ENCODE measurements at places on chromosomes 1 and 21. TPM values are rescaled to one million over a fixed set of nuclear protein-coding genes. Genes with fewer than 3 reads are reported as not detected.

The CIART gene
- total RNA-seq, result 2.2 TPM

The VANGL1 gene
- 18.4 TPM for total RNA-seq

The ZMYND12 gene
- 0.63 TPM for total RNA-seq

The SH3GLB1 gene
- total RNA-seq, result 94.6 TPM

The EFCAB7 gene
- total RNA-seq, result 2.4 TPM

The NOS1AP gene
- total RNA-seq, result 2.0 TPM

All from glomerular endothelial cell (primary cell).